ENCODE measurements at places on chromosomes 7 and 10.

- H3K4me3 ChIP-seq: no peak overlapping the region
- H3K36me3 ChIP-seq: peaks cover 36% of the 10 kb centered on the region
- H3K4me1 ChIP-seq: no peaks in the 10 kb centered on the region
Measured at GRCh38 chr7:96122746-96123145, 199.2 kb downstream of the SLC25A13 start.

- H3K4me3 ChIP-seq: no peak overlapping the region
- H3K36me3 ChIP-seq: no peaks in the 10 kb centered on the region
- peaks cover 4% of the 10 kb centered on the region for H3K4me1 ChIP-seq
- H3K27me3 ChIP-seq: no peaks in the 10 kb centered on the region
- no peak for DNase-seq
Measured at GRCh38 chr7:143885951-143886350, 16.0 kb downstream of the TCAF1 start.

DNA sequence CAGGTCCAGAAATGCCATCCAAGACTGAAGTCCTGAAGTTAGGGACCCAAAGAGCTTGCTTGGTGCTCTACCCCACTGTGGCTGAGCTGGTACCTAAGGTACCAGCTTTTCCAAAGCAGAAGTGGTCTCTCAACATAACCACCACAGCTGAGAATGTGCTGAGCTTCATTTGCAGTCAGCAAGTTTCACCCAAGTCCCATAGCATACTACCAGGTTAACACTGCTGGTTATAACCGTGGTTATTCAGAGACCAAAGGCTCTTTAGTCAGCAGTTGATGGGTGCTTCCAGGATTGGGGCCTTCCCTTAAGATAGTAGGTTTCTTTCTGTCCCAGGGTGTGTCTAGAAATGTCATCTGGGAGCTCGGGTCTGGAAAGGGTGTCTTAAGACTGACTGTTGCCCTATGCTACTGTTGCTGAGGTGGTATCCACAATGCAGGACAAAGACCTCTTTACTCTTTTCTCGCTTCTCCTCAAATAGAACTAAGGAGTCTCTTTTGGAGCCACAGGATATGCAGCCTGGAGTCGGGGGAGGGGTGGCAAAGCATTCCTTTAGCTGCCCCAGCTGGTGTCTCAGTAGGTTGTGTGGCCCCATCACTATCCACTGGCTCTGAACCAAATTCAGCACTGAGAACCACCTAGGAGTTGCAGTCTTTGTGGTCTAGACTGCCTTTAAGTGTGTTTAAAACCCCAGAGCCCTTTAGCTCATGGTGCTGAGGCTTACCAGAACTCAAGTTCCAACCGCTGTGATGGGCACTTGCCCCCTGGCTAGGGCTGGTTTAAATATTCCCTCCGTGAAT, 354.9 kb upstream of the SEMA3C start:
- H3K4me3 ChIP-seq: no peak overlapping the region
- no peaks in the 10 kb centered on the region for H3K27me3 ChIP-seq
- DNase-seq: no peak
- no peaks in the 10 kb centered on the region for H3K4me1 ChIP-seq

GRCh38 chr10:101287997-101288635, 58.9 kb upstream of the LBX1 start:
- no peak for DNase-seq
- no peaks in the 10 kb centered on the region for H3K36me3 ChIP-seq
- H3K27me3 ChIP-seq: peaks cover 100% of the 10 kb centered on the region
- no peak overlapping the region for H3K27ac ChIP-seq
- H3K4me3 ChIP-seq: no peak overlapping the region

- H3K4me3 ChIP-seq: no peak overlapping the region
- peak overlapping the region; percentile 69 for H3K27ac ChIP-seq
Measured at GRCh38 chr10:14611968-14612693, 162.6 kb downstream of the FAM107B start.

DNA sequence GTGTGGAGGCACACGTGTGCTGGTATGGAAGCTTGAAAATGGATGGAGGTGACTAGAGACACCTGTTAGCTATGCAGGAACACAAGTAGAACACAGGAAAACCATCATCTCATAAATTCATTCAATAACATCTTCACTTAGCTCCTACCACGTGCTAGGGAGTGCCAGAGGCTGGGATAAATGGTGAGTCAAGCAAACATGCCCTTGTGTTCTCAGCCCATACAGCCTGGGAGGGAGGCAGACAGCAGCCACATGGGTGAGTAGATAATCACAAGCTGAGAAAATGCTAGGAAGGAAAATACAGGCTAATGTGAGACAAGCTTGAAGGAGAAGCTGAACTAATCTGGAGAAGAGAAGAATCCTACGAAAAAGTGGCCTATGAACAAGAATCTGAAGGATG, 468.0 kb upstream of the ZMIZ1 start:
- H3K27me3 ChIP-seq: no peaks in the 10 kb centered on the region
- H3K4me1 ChIP-seq: no peaks in the 10 kb centered on the region
- no peak overlapping the region for H3K4me3 ChIP-seq

DNA sequence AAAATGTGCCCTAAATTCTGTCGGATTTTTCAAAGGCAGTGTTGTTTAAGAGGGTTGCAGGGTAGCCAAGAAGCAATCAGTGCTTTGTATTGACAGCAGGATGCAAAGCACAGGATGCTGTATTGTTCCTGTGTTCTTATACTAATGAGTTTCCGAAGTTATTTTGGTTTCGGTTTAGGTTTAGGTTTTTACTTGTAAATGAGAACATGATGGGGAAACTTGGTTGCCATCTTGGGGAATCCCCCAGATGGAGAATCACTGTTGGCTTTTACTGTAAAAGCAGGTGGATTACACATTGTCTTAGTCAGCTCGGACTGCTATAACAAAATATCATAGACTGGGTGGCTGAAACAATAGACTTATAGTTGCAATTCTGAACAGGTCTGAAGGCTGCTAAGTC, 72.1 kb downstream of the INHBA start:
- H3K4me3 ChIP-seq: no peak overlapping the region
- no peak for DNase-seq
- no peaks in the 10 kb centered on the region for H3K27me3 ChIP-seq

- H3K4me1 ChIP-seq: no peaks in the 10 kb centered on the region
- no peak for DNase-seq
- no peak overlapping the region for H3K4me3 ChIP-seq
- H3K36me3 ChIP-seq: no peaks in the 10 kb centered on the region
- H3K27me3 ChIP-seq: no peaks in the 10 kb centered on the region
Measured at GRCh38 chr7:157918326-157919080, 581.7 kb downstream of the DNAJB6 start.

- H3K4me1 ChIP-seq: peaks cover 64% of the 10 kb centered on the region
- no peak overlapping the region for H3K4me3 ChIP-seq
- H3K27ac ChIP-seq: peak overlapping the region; percentile 48
- H3K36me3 ChIP-seq: no peaks in the 10 kb centered on the region
- DNase-seq: no peak
- no peaks in the 10 kb centered on the region for H3K27me3 ChIP-seq
Measured at GRCh38 chr7:104979167-104979841, 34.7 kb upstream of the KMT2E start.

DNA sequence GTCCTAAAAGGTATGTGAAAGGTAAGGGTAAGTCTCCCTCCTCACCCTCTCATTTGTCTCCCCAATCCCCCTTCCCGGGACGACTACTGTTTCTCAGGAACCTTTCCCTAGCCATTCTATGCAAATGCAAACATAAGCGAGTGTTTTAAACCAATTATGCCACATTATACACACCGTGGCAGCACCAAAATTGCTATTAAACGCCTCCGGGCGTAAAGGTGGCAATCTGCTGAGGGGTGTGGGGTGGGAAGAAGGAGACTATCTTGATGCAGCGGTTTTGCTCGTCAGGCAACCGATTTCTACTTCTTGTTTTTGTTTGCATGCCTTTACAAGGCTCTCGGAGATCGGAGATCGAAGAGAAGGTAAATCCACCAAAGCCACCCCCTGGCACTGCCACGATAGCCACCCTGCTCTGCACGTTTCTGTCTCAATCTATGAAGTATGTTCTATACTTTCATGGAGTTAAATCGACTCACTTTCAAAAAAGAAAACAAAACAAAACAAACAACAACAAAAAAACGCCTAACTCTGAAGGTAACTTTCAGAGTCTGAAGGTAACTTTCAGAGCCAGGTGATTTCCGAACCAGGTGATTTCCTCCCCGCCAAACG, 46.0 kb upstream of the CDK1 start:
- H3K4me3 ChIP-seq: peak overlapping the region; percentile 74
- peaks cover 7% of the 10 kb centered on the region for H3K27me3 ChIP-seq
- peak overlapping the region; percentile 87 for H3K27ac ChIP-seq

DNA sequence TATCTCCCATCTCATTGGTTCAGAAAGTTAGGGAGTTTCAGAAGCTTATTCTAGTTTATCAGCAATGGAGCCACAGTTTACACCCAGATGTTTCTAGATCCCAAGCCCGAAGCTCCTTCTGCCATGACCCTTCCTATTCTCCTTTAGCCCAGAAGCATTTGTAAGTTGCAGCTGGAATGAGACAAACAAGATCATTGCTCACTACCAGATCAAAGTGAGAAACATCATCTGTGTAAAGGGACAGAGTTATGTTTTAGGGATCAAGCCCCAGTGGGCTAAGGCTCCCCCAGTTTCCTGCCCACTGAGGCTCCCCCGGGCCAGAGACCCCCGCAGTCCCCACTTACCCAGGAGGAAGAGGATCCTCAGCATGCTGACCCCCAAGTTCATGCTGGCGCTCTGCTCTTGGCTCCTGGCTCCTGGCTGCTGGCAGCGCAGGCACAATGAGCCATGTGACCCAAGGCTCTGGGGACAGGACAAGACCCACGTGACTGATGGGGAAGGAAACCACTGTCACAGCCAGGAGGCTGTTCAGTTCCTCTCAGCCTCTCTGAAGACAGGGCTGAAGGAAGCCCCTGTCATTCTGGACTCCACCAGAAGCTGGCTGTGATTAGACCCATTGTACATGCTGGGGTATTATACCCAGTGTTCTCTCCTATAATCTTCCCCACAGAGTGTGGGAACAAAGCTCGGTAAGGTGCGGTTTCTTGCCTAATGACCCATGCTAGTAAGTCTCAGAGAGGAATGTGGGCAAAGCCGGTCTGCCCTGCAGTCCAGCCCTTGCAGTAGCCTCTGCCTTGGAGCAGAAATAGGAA, at the start of gene TMEM273:
Gene TMEM273 (minus strand): TSS at position 442 of the 812 bp plus-strand sequence. CDS start 55 bp downstream, at position 387.
- peak within 1 kb of the TSS; percentile 28 for H3K27ac ChIP-seq
- peaks cover 42% of the 10 kb centered on the region for H3K4me1 ChIP-seq
- DNase-seq: peak; percentile 72
- H3K36me3 ChIP-seq: no peaks in the 10 kb centered on the region
- H3K4me3 ChIP-seq: peak within 1 kb of the TSS; percentile 39
- no peaks in the 10 kb centered on the region for H3K27me3 ChIP-seq

DNA sequence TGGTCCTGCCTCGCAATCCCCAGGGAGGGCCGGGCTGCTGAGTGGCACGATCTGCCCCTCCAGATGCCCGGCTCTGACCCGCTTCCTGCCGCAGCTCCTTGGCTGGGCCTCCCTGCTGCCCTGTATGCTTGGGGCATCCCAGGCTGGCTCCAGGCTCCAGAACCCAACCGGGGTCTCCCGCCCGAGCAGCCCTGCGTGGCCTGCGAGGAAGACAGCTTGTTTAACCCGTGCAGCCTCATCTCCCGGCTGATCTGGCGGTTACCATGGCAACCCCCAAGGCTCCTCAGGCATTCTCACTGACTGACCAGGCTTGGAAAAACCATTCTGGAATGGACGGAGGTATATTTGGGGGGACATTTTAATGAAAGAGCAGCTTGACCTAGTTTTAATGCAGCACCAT, 232.4 kb upstream of the MYO3A start:
- H3K27me3 ChIP-seq: no peaks in the 10 kb centered on the region
- no peak for DNase-seq
- no peak overlapping the region for H3K27ac ChIP-seq

DNA sequence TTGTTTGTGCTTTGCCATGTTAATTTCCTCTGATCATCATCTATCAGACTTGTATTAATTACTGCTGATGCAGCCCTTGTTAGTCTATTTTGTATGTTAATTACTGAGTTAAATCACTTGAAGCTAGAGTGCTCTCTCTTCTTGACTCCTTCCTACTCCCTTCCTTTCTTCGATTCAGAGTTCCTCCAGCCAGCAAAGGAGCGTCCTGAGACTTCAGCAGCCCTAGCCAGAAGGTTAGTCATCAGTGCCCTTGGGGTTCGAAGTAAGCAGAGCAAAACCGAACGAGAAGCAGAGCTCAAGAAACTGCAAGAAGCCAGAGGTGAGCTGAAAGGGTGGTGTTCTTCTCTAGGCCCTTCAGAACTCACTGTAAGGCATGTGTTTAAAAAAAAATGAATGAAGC, 32.1 kb downstream of the LOXL4 start:
- no peaks in the 10 kb centered on the region for H3K4me1 ChIP-seq
- H3K36me3 ChIP-seq: peaks cover 57% of the 10 kb centered on the region
- DNase-seq: no peak
- no peaks in the 10 kb centered on the region for H3K27me3 ChIP-seq

DNA sequence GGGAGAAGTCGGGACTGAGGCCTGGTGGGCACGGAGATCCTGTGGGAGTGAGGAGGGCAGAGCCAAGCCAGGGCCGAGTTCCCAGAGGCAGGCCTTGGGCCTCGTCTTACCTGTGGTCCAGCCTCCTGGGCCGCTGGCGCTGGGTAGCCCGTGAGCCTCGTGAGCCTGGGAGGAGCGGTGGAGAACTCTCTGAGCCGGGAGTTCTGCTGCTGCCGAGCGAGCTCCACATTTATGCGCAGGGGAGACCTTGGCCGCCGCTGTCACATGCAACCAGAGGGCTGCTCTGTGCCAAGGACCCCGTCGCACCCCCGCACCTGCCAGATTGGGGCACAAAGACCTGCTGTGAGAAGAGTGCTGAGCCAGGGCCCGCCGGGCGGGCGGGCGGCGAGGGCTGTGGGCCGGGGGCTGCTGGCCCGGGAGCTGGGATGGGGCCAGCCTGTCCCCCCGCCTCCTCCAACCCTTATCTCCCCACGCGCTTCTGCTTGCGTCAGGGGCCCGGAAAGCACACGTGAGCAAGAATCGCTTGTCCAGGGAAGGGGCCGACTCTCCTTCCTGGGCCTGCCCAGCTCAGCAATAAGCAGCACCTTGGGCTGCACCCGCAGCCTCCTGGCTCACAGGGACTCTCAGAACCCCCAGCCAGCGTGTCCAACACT, 10.2 kb downstream of the VENTX start:
- no peak overlapping the region for H3K4me3 ChIP-seq
- peaks cover 97% of the 10 kb centered on the region for H3K27me3 ChIP-seq
- no peaks in the 10 kb centered on the region for H3K4me1 ChIP-seq
- no peak overlapping the region for H3K27ac ChIP-seq
- H3K36me3 ChIP-seq: no peaks in the 10 kb centered on the region

DNA sequence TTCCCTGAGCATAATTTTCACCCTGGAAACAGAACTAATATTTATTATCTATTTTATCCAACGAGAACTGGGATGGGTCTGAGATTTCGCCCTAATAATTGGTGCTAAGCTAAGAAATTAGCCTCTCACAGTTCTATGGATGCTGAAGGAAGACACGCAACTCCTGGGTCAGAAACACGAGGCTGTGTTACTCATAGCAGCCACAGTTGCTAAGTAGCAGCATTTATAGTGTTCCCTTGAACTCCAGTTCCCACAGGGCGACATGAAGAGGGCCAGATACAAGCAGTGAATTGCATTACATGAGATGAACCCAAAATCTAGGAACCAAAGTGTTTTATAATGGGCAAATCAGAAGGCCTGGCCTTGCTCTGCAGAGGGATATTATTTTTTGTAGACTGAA, 109.8 kb upstream of the AGR3 start:
- no peak for DNase-seq
- no peaks in the 10 kb centered on the region for H3K36me3 ChIP-seq
- H3K4me1 ChIP-seq: peaks cover 22% of the 10 kb centered on the region
- no peaks in the 10 kb centered on the region for H3K27me3 ChIP-seq
- no peak overlapping the region for H3K4me3 ChIP-seq

All from stomach (tissue), 19 donors.